ENCODE measurements at places on chromosomes 16 and 17. TPM values are rescaled to one million over a fixed set of nuclear protein-coding genes. Genes with fewer than 3 reads are reported as not detected.

The TBC1D3E gene
- not detected for total RNA-seq

The CHST6 gene
- 0.07 TPM for total RNA-seq

The SARM1 gene
- 22.4 TPM for total RNA-seq

The CUEDC1 gene
- total RNA-seq, result 1.4 TPM
